ENCODE measurements at places on chromosomes 1 and 21.

GRCh38 chr1:39645411-39646043 lies 6.1 kb upstream of the HEYL start:
- no peak for DNase-seq

DNA sequence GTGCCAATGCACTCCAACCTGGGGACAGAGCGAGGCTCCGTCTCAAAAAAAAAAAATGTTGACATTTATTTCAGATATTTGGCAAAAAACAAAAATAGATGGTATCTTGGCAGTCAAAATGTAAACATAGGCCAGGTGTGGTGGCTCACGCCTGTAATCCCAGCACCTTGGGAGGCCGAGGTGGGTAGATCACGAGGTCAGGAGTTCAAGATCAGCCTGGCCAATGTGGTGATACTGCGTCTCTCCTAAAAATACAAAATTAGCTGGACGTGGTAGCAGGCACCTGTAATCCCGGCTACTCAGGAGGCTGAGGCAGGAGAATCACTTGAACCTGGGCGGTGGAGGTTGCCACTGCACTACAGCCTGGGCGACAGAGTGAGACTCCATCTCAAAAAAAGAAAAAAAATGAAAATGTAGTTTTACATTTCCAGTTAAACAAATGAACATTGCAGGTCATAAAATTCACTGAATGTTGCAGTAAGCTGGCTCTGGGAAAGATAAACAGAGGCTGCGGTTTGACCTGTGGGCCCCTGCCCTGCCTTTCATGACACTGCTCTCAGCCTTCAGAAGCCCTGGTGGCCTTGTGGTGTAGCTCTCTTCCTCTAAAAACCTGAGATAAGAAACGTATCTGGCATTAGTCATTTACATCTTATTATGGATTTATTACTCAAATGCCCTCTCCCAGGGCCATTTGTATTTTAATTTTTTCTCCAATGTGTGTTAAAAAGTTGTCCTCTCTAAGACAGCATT lies 12.2 kb upstream of the SLC44A3 start:
- no peak for DNase-seq

DNA sequence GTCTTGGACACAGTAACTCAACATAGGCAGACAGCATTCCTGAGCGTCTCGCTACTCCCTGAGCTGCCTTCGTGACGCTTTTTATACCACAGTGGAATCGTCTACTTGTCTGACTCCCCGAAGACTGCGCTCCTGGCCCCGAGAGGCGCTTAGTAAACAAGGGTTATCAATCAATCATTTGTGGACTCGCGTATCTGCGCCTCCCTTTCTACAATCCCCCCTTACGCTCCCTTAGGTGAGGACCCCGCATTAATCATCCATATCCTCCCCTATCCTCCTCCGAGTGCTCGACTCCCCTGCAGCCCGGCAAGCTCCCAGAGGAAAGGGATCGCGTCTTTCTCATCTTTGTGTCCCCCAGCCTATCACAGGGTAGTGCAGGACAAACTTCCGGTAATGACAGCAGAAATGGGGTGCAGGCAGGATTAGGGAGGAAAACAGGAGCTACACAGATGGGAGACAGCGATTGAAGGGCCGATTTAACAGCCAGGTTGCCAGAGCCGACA lies 522 bp downstream of the TMEM59 start:
- DNase-seq, result no peak

DNA sequence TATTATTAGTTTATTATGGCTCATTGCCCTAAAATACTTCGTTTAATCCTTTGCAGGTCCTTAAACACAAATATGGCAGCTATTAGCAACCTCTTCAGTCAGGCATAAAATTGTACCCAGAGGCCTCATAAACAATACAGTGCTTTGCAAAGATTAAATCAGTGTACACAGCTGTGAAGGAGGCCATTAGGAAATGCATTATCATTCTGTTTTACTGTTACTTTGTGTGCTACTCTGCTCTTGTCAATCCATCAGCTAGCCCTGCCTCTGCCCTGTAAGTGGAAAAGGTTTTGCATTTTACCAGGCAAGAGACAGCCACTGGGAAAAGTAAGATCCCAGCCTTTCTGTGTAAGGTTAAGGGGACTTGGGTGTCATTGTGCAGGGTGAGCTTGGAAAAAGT lies 415.7 kb upstream of the DAB1 start:
- no peak for DNase-seq

GRCh38 chr1:7019510-7019909 lies 234.3 kb downstream of the CAMTA1 start:
- no peak for DNase-seq

DNA sequence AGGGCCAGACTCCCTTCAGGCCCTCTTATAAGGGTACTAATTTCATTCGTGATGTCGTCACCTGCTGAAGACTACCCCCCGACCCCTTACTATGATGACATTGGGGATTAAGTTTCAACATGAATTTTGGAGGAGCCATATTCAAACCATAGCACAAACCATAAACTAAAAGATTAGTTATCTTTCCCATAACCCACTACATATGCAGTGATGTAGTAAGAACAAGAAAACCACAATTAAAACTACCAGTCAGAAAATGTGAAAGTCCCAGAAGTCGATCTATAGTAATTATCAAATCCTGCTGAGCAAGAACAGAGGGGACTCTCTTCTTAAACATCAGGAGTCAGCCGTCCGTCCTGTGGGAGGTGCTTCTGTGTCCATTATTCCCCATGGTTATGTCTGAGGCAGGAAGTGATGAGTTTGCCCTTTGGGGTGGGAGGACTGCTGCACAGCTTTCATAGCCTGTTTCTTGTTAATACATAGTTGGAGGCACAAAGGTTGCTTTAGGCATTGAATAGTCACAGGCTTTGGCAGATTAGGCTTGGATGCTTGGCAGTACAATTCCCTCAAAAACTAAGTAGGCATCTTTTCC lies 35.9 kb upstream of the PTGFRN start:
- peak; percentile 14 for DNase-seq

DNA sequence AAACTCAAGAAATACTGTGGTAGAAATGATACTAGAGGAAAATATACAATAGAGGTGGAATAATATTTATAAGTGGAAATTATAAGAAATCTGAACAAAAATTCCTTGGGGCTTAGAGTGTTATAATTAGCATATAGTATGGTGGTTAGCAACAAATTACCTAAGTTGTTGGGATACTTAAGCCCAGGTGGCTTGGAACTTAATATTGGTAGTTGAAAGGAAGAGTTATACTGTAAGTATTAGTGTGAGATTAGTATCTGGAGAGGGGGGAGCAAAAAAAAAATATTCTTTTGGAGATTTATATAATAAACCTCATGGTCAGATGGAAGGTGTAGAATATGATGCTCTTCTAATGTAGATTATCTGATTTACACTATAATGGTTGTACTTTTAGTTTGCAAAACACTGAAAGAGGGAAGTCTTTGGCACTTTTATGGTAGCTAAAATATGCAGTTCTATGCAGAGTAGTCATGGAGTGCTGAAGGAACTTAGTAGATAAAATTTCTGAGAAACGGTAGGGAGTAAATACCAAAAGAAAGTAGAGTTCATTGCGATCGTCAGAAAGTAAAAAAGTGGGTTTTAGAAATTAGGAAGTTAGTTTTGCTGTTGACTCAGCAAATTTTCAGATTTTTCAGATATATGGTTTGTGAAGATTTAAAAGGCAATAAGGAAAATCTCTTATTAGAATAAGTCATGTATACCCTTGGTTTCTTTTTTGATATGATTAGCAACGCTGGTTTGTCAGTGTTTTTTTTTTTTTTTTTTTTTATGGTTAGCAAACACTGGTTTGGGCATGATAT lies 45.7 kb downstream of the MTF2 start:
- DNase-seq, result no peak

DNA sequence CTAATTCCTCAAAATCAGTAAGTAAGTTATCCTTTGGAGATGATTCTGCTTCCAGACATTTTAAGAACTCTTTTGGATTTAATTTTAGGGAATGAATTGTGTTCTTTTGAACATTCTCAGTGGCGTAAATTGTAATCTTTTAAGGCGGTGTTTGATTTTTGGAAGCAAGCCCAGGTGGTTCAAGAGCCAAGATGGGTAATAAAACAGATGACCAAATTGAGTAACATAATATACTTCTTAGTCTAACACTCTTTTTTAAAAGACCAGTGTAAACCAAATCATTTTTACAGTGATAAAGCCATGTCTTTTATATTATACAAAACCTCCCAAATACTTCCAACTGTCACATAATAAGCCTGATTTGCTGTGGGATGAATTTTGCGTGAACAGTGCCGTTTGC lies 133.8 kb downstream of the LRRC40 start:
- DNase-seq, result no peak

DNA sequence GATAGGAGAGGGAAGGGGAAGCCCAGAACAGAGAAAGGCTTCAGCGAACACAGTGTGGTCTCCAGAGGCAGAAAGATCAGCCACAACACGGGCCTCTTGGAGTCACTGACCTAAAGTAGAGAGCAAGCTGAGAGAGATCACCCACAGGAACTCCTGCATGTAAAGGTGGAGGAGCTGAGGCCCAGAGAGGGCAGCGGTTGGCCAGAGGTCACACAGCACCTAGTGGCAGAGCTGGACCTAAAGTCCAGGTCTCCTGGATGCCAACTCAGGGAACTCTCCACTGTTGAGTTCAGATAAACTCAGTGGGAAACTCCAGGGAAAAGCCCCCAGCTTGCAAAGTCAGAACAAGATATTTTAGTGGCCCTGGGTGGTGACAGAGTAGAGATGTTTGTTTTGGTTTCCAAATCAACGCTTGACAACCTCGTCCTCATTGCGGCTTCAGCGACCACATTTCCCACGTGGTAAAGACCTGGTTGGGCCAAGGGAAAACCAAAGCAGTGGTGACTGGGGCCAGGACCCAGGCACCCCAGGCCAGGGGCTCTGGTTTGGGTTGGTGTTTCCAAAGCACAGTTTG lies 4.6 kb downstream of the IFFO2 start:
- DNase-seq, result no peak

DNA sequence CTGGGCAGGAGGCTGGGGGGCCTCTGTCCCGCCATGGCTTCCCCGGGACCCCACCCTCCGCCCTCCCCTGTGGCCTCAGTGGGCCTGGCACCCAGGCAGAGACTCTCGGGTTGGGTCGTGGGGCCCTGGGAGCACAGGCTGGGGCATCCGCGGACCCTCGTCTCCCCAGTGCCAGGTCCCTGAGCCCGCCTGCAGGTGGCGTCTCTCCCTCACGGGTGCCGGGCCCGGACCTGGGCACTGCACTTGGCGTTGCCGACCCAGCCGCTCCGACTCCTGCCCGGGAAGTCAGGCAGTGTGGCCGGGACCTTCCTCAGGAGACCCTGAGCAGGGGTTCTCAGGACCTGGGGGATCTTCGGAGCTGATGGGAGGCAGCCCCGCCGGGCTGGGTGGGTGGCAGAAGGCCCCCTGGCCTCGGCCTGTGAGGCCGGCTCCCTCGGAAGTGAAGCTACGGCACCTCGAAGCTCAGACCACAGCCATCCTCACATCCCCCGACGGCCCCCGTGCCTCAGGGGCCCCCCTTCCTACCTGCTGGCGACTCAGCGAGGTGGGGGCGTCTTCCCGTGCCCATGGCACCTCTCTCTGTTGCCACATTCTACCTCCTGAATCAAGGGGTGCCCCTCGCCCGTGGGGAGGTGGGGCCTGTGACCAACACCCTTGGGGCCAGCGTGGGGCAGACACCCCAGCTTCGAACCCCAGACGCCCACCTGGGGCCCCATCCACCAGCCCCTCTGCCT lies 6.4 kb upstream of the C1orf159 start:
- no peak for DNase-seq

GRCh38 chr1:109539676-109540075 lies at the start of gene GPR61:
TSS of gene GPR61 (plus strand) at chr1:109539872. CDS start at chr1:109543023, 3,151 bp downstream.
- DNase-seq, result peak; percentile 22

DNA sequence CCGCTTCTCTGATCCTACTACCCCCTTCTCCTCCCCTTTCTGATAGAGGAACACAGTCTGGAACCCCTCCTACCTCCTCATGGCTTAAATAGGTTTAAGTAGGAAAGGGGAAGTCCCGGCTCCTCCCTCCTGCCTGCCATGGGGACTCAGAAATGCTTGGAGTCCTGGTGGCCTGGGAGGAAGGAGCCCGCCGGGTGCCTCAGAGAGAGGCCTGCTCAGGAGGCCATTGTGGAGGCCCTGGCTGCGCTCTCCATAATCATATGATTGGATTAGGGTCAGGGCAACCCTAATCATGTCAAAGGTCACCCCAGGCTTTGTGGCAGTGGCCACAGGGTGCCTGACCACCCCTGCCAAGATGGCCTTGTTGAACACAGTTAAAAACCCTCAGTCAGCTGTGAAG lies 29.0 kb downstream of the WNT3A start:
- DNase-seq, result no peak

GRCh38 chr21:39599191-39599970 lies 13.4 kb upstream of the B3GALT5 start:
- no peak for DNase-seq

GRCh38 chr1:151613282-151613780 lies 1.5 kb downstream of the SNX27 start:
- DNase-seq, result peak; percentile 28

DNA sequence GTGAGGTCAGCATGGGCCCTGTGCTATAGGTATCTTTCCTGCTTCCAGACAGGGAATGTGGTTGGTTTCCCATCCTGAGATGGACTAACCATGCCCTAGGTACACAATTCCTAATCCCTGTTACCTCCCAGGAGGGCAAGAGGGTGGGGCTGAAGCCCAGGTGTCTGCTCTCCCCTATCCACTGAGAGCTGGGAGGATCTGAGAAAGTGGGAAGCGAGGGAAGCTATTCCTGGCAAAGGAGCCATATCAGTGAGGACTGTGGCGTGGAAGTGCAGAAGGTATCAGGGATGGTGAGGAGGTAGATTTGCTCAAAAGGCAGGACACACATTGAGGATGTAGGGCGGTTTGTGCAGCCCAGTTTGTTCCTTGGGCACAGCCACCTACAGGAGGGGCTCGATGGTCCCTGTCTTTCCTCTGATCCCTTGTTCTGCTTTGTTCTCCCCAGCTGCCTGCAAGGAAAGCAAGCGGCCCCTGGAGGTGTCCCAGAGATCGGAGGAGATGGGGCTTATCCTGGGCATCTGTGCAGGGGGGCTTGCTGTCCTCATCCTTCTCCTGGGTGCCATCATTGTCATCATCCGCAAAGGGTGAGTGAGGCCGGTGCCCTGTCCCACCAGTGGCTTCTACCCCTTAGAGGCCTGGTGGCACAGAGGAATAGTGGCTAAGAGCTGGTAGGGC lies 48.1 kb downstream of the PTPRU start:
- DNase-seq, result no peak

GRCh38 chr1:151158326-151158725 lies 1.9 kb downstream of the TNFAIP8L2 start:
- DNase-seq, result no peak

DNA sequence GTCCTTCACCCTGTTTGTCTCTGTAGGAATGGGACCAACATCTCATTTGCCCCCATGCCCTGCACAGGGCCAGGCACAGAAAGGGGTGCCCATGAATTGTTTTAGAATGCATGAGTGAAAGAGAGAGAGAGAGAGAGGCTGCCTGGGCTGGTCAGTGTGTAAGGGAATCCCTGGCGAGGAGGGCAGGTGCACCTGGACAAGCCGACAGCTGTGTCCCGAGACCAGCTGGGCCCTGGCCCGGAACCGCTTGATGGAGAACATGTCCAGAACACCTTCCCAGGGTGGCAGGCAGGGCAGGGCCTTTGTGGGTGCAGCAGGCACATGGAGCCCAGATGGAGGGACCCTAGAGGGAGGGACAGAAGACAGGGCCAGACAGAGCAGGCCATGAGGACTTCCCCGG lies 22.7 kb downstream of the SPOCD1 start:
- no peak for DNase-seq

Data from NCI-H2227 treated with DMSO at 0.1 percent for 48 hours (cell line).